Fibroblast of skin of right biceps (primary cell): ENCODE measurements at places on chromosomes 7 and 10.

DNA sequence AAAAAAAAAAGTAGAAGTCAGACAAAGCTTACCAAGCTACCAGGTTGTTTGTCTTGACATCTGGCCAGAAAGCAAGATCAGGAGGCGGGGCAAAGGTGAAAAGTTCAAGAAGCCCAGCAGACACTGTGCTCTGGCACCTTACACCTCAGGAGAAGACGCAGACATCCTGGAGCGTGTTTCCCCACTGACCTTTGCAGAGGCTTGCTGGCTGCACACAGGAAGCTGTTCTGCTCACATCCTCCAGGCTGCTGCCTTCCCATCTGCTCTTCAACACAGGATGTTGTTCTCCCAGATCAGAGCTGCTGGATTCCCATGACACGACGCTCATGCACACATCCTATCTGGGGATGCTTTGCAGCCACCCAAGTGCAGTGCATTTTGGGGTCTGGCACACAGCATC, 174.4 kb upstream of the KIAA1217 start:
- peak; percentile 1 for DNase-seq

GRCh38 chr7:134350709-134351108, 34.0 kb upstream of the SLC35B4 start:
- DNase-seq = no peak

DNA sequence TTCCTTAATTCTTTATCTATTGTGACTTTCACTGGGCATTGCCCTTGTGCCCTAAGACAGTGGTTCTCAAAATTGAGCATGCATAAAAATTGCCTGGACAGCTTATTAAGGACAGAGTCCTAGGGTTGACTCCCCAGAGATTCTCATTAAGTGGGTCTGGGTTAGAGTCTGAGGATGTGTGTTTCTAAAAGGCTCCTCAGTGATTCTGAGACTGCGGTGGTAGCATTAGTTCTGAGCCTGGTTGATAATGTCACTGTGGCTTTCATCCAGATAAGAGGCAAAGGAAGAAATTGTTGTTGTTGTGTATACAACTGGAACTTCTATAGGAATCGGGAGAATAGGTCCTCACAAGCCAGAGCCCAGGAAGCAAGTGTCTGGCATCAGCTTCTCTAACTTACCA, 1.3 kb downstream of the IFIT2 start:
- no peak for DNase-seq

DNA sequence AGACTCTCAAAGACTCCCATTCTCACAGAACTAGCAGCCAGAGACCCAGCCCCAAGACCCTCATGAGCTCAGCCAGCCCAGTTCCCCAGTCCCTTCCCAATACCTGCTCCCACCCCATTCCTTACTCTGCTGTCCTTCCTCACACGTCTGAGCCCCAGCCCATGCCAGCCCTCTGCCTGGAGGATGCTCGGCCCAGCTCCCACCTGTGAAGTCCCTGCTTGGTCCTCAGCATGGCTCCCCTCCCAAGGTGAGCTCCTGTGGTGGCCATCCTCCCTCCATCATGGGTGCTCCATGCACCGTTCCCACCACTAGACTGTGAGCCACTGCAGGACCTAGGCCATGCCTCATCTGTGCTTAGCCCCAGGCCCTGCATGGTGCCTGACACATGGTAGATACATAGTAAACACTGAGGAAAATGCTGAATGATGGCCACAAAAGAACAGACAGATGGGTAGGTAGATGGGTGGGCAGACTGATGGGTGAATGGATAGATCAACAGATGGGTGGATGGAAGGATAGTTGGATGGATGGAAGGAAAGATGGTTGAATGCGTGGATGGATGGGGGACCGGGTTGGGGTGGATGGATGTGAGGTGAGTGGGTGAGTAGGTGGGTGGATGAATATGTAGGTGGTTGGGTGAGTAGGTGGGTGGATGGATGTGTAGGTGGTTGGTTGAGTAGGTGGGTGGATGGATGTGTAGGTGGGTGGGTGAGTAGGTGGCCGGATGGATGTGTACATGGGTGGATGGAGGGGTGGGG, 138.9 kb downstream of the GRID1 start:
- no peak for DNase-seq

GRCh38 chr7:139648941-139649425, 125.5 kb downstream of the CLEC2L start:
- DNase-seq = no peak

GRCh38 chr10:61138708-61139591, 195.0 kb upstream of the RHOBTB1 start:
- peak; percentile 40 for DNase-seq

DNA sequence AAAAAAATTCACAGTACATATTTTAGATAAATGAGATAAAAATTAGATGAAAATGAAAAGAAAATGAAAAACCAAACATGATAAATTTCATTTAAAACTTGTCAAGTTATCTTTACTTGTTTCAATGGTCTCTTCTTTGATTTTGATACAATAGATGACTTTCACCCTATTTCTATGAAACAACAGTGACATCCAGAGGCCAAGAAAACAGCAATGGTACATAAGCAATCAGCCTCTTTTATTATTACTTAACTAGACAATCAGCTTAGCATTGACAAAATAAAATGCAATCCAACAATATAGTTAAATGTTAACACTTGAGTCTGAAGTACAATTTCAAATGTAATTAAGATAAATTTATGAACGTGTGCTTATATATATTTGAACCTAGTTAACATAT, 74.8 kb upstream of the GPR37 start:
- no peak for DNase-seq

DNA sequence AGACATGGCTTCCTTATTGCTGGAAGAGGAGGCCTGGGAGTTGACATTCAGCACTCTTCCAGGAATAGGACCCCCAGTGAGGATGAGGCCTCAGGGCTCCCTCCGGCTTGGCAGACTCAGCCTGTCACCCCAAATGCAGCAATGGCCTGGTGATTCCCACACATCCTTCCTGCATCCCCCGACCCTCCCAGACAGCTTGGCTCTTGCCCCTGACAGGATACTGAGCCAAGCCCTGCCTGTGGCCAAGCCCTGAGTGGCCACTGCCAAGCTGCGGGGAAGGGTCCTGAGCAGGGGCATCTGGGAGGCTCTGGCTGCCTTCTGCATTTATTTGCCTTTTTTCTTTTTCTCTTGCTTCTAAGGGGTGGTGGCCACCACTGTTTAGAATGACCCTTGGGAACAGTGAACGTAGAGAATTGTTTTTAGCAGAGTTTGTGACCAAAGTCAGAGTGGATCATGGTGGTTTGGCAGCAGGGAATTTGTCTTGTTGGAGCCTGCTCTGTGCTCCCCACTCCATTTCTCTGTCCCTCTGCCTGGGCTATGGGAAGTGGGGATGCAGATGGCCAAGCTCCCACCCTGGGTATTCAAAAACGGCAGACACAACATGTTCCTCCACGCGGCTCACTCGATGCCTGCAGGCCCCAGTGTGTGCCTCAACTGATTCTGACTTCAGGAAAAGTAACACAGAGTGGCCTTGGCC, 4.3 kb downstream of the PGAM2 start:
- no peak for DNase-seq

- DNase-seq = no peak
Measured at GRCh38 chr10:49276596-49276995, 22.4 kb upstream of the C10orf71 start.

- DNase-seq = no peak
Measured at GRCh38 chr10:128481152-128481840, 355.1 kb upstream of the MKI67 start.

GRCh38 chr10:6621536-6621935, 41.5 kb upstream of the PRKCQ start:
- peak; percentile 39 for DNase-seq

DNA sequence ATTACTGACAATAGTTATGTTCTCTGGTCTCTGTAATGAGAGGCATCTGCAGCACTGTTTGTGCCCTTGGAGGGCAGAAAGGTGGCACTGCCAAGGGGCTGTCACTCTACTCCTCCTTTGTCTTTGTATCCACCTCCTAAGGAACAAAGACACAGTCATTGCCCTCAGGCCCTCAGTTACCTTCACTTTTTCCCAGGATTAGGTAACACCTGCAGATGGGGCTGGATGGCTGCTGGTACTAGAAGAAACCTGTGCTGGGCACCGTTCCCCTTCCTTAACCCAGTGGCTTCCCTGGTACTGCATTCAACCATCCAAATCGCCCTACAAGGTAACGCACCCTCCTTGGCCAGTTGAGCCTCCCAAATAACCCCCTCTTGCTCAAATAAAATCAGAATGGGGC, 246.9 kb upstream of the NEBL start:
- no peak for DNase-seq

- DNase-seq = no peak
Measured at GRCh38 chr7:105640956-105641810, 59.9 kb upstream of the EFCAB10 start.

GRCh38 chr7:30548845-30549244, 44.2 kb upstream of the GGCT start:
- peak; percentile 66 for DNase-seq

DNA sequence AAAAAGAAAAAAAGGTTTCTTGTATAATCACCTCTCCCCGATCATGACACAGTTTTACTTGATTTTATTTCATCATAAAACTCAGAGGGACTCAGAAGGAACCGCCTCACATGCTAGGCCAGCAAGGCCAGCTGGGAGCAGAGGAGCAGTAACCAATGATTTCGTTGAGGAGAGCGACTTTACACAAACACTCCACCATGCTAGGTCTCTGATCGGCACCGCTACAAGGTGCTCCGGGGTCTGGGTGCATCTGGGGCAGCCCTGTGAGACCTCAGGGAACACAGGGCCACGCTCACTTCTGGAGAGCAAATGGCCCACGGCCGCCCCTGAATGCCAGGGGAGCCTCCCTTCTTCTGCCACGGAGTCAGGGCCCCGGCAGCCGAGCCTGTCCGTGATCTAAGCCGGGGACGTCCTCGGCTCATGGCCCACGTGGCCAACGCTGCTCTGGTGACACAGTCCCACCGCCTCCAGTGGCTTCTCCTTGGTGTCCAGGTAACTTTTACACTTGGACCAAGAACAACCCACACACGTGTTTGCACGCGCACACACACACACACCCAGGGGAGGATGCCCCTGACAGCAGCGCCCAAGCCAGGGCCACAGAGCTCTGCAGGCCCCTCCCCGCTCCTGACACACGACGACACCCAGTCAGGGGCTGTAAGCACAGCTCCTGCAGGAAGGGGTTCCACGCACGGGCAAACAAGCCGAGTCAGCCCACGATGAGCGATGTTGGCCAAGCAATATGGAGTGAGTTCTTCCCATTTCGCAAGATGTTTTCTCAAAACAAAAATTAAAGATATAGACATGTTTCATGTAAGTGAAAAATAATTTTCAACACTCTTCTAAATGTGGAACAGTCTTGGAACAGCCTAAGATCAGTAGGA, 332.3 kb downstream of the DNAJB6 start:
- DNase-seq = no peak

DNA sequence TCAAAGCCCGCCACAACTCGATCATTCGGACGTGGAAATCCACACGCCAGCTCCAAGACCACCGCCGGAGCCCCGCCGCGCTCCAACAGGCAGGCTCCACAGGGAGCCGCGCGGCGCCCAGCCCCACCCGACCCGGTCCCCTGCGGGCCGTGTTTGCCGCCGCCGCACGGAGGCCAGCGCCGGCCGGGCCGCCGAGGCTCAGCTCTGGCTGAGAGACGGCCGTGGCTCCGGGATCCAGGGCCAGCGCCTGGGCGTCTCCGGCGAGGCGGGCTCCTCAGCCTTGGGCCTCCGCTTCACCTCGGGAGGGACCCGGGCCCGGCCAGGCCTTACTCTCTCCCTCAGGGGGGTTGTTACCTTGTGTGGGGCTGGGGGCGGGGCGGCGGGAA, 333 bp downstream of the SMNDC1 start:
- DNase-seq = peak; percentile 19

- peak; percentile 24 for DNase-seq
Measured at GRCh38 chr7:43619213-43620012, 36.5 kb downstream of the STK17A start.

- DNase-seq = no peak
Measured at GRCh38 chr7:158527495-158527894, 60.1 kb downstream of the PTPRN2 start.
